ENCODE measurements at places on chromosomes 3 and 15. TPM values are rescaled to one million over a fixed set of nuclear protein-coding genes. Genes with fewer than 3 reads are reported as not detected.

ZNF620 gene
- 6.2 TPM for total RNA-seq

CYP1A2 gene
- total RNA-seq = not detected

SELENOS gene
- total RNA-seq = 76.4 TPM

DNA sequence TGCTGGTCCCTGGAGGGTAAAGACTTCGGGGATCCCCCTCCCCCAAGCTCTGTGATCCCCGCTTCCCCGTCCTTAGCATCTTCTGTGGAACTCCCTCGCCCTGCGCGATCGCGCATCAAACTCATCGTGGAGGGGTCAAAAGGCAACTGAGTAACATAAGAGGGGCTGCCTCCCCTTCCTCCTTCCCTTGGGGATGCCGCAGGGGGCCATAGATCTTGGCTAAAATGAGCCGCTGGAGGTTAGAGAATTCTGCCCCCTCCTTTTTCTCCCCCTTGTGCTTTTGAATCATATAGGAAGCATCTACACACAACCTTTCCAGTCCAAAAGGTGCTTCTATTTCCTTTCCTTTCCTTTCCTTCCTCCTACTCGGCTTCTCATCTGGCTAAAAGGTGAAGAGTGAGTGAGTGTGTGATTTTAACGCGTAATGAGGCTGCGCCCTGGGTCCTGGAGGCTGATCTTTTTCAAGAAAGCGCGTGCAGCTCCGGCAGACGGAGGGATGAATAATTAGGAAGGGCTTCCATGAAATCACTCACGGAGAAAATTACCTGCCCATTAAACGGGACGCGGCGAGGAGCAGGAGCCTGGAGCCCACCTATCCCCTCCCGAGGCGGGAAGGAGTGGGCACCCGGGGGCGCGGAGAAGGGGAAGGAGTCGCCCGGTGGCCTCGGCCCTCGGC is 831 bp upstream of the ROBO2 start:
- no peak for DNase-seq

- no peak for DNase-seq
These were observed 47.9 kb upstream of the OSBPL11 start for GRCh38 chr3:125643172-125643571.
